ENCODE measurements at places on chromosomes 13 and 19.

GRCh38 chr13:27014406-27015359 lies 156.9 kb downstream of the USP12 start:
- no peak for DNase-seq

DNA sequence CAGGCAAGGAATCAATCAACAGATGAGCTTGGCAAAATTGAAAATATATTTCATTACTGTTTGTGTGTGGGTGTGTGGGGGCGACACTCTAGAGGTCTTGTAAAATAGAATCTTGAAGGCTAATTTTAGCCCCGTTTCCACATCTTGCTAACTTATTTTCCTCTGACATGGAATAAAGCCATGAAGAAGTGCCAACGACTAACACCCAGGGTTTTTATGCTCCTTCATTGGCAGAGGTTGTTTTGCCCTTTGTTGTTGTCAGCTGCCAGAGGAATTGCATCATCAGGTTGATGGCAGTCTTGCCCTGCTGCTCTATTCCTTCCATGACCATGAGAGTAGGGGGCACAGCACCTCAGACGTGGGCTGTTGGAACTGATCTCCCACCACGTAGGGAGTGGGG lies 30.6 kb upstream of the FAM216B start:
- no peak for DNase-seq

GRCh38 chr19:5814123-5814851 lies 9.4 kb downstream of the NRTN start:
- DNase-seq = no peak

DNA sequence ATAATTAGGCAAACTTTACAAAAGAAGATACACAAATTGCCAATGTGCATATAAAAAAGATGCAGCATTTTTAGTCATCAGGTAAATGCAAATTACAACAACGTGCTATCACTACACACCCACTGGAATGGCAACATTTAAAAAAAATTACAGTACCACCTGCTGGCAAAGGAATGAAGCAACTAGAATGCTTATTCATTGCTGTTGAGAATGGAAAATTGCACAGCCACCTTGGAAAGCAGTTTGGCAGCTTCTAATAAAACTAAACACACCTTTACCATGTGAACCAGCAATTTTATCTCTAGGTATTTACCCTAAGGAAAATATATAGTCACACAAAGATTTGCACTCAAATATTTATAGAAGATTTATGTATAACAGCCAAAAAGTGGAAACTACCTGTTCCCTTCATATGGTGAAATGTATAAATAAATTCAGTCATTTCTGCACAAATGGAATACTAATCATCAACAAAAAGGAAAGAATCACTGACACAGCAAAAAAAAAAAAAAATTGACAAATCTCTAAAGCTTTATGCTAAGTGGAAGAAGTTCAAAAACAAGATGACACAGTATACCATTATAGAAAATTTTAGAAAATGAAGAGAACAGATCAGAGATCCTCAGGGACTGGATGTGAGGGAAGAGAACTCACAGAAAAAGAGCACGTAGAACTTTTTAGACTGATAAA lies 30.3 kb downstream of the OXGR1 start:
- DNase-seq = no peak

Data from stromal cell of bone marrow (primary cell).